ENCODE measurements at places on chromosomes 1 and 21.

DNA sequence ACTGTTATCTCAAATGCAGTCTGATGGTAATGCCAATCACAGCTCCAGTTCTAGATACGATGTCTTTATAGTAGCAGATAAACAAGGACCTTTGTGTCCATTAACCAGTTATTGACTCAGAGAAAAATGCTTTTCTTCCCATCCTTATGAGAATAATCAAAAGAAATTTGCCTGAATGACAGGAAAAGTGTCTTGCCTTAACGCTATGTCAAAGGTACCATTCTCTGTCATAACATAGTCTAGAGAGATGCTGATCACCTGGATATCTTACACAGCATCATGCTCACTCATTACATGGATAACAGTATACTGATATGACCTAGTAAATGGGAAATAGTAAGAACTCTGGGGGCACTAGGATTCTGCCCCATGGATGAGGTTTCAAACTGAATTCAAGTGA lies 151.7 kb upstream of the NEGR1 start:
- DNase-seq, result no peak

GRCh38 chr21:32215306-32215685 lies 63.6 kb downstream of the MIS18A start:
- DNase-seq, result no peak

- DNase-seq, result peak; percentile 24
These were observed 93.9 kb upstream of the PPM1J start for GRCh38 chr1:112808861-112809684.

- DNase-seq, result no peak
These were observed 302.4 kb downstream of the PTGER3 start for GRCh38 chr1:70745199-70745598.

DNA sequence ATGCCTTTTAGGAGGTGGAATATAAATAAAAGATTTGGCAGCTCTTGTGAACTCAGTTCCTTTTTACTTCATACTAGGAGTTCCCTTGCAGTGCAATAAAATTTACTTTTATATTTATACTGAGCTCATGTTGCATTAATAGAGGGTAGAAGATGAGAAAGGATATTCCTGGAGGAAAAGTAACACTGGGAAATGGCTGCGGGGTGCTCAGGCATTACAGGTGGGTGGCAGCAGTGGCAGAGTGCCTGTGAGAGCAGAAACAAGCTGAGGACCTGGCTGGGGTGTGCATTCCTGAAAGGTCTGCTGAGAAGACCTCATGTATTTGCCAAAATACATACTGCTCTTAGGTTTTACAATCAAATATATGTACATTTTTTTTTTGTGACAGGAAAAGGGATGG lies 126.9 kb downstream of the COQ8A start:
- no peak for DNase-seq

DNA sequence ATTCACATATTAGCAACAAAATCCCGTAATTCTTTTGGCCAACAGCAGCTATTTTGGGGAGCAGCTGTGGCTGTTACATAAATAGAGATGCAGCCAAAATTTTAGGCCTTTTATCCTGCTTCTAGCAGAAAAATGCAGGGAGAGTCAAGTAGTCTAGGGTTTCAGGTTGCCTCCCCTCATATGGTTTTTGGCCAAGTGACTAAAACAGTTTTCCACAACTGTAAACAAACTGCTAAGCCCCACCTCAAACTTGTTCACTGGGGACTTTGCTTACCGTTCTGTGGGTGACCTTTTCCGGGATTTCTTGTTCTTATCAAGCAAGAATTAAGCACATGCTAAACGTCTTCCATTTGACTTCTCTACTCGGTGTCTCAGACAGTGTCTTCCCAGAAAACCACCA lies 133.4 kb downstream of the EDEM3 start:
- peak; percentile 5 for DNase-seq

GRCh38 chr1:47658161-47658920 lies 220.5 kb downstream of the FOXD2 start:
- DNase-seq, result no peak

GRCh38 chr1:201406831-201407406 lies 7.8 kb upstream of the LAD1 start:
- DNase-seq, result no peak
